Stomach (tissue), 19 donors: ENCODE measurements at places on chromosomes 2 and 18. TPM values are rescaled to one million over a fixed set of nuclear protein-coding genes. Genes with fewer than 3 reads are reported as not detected.

DNA sequence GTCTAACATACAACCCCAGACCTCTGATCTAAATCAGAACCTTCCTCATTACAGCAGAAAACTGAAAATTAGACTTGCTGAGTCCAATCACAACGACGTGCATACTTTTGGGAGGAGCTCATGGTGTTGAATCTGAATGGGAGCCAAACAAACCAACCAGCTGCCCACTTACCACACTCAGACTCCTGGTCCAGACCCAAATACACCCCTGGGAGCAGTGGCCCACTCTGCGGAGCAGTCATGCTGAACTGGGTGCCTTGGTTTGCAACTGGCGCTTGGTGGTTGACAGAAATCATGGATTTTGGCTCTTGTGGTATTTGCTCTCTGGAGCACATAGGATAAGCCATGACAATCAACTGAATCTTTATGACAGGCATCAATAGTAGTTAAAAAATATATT lies 253.6 kb upstream of the TNP1 start:
- DNase-seq = no peak

GRCh38 chr18:3898861-3899613 lies 449.1 kb downstream of the TGIF1 start:
- DNase-seq = no peak

DNA sequence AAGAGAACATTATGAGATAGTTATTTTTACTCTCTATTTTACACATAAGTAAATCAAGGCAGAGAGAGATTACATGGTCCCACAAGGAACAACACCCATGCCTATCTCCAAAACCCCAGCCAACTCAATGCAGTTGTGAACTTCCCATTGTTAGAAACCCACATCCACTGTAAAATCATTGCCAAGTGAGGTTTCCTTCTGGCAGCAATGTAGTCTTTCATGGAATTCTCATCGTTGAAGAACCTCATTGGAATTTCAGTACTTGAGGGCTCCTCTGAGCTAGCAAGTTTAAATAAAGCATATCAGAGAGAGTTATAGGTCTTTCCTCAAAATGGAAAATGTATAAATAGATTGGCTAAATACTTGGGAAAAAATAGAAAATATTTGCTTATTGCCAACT lies 105.2 kb downstream of the RAD51AP2 start:
- no peak for DNase-seq

- no peak for DNase-seq
Measured at GRCh38 chr2:30203156-30203555, 28.2 kb upstream of the LBH start.

GRCh38 chr2:179650420-179650819 lies 211.0 kb downstream of the ZNF385B start:
- DNase-seq = no peak

- no peak for DNase-seq
Measured at GRCh38 chr2:38264396-38265221, 112.5 kb downstream of the ATL2 start.

- DNase-seq = no peak
Measured at GRCh38 chr18:2303517-2304238, 267.6 kb downstream of the METTL4 start.

DNA sequence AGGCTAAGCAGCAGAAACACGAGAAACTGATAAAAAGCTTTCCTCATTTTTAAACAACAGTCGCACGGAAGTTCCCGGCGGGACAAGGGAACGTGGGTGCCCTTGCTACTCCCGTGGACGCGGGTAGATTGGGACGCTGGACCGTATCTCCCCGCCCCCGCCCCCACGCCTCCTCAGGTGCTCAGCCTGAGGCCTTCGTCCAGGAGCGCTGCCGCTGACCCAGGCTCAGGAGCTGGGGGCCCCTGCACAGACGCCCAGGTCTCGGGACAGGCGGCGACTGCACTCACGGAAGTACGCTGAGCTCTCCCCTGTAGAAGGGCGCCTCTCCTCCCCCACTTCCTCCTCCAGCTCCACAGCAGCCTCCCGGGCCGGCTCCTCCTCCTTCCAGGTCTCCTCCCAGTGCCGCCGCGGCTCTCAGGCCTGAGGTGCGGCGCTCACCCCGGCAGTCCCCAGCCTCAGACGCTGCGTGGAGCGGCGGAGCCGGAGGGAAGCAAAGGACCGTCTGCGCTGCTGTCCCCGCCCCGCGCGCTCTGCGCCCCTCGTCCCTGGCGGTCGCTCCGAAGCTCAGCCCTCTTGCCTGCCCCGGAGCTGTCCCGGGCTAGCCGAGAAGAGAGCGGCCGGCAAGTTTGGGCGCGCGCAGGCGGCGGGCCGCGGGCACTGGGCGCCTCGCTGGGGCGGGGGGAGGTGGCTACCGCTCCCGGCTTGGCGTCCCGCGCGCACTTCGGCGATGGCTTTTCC lies at the start of gene ITGAV:
Gene ITGAV, plus strand, starts transcription at position 445 of the 738 bp plus-strand sequence. Its CDS starts 283 bp downstream, at position 728.
- peak; percentile 95 for DNase-seq

DNA sequence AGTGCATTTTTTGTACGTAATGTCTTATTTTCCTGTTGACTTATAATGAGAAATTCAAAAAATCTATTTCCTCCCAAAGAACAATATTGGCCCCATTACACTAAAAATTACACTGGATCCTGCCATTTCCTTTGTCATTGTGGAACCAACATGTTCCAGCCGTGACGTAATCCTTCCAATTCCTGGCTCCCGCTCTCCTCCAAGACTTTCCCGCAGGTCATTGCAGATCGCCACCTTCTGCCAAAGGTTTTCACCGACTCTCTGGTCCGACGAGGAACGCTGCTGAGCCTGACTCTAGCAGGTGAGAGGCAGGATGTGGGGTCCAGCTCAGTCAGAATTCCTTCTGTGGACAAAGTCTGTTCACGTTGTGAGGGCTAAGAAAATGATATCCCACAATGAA lies 38.0 kb downstream of the PTGR3 start:
- DNase-seq = no peak

- peak; percentile 18 for DNase-seq
Measured at GRCh38 chr18:48800876-48801727, 149.7 kb downstream of the SMAD7 start.

The ANKRD23 gene
- 2.3 TPM for total RNA-seq

The LNPK gene
- 11.0 TPM for total RNA-seq

The SP140 gene
- total RNA-seq = 1.7 TPM

The SNTG2 gene
- not detected for total RNA-seq

The METTL8 gene
- 42.9 TPM for total RNA-seq

The PDK1 gene
- 133 TPM for total RNA-seq

The MYO7B gene
- not detected for total RNA-seq

The DPP10 gene
- total RNA-seq = 10.5 TPM
